ENCODE measurements at places on chromosomes 3 and 15.

- DNase-seq: no peak
Measured at GRCh38 chr3:183267140-183267539, 14.1 kb downstream of the B3GNT5 start.

- DNase-seq: no peak
Measured at GRCh38 chr3:16761571-16761970, 123.2 kb upstream of the PLCL2 start.

- peak; percentile 68 for DNase-seq
Measured at GRCh38 chr3:131082871-131083863, 56.5 kb downstream of the NEK11 start.

GRCh38 chr15:89143503-89144162 is 55.4 kb downstream of the ABHD2 start:
- DNase-seq: peak; percentile 92

- no peak for DNase-seq
Measured at GRCh38 chr3:186165331-186165730, 56.4 kb upstream of the ETV5 start.

- DNase-seq: no peak
Measured at GRCh38 chr3:193396451-193397244, 18.1 kb upstream of the ATP13A5 start.

- peak; percentile 5 for DNase-seq
Measured at GRCh38 chr3:116191409-116191808, 253.9 kb downstream of the LSAMP start.

DNA sequence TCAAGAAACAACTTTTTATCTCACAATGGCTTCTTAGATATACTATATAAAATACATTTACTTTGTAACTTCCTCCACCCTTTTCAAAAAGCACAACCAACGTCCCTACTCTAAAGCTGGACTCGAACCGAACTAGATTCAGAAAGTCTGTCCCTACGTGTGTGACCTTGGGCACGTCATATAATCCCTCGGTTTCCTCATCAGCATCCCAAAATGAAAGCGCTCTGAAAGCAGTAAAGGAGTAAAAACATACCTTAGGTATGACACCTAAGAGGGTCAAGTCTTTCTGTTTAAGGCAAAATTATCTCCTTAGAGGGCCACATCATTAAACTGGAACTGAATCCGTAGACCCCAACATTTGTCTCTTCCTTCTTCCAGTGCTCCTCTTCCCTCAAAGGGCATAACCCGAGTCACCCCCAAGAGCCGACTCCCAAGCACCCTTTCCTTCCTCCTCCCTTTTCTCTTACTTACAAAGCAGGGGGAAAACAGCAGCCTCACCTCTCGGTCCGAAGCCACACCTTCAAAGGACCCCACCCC is 663 bp downstream of the PDCD10 start:
- peak; percentile 15 for DNase-seq

DNA sequence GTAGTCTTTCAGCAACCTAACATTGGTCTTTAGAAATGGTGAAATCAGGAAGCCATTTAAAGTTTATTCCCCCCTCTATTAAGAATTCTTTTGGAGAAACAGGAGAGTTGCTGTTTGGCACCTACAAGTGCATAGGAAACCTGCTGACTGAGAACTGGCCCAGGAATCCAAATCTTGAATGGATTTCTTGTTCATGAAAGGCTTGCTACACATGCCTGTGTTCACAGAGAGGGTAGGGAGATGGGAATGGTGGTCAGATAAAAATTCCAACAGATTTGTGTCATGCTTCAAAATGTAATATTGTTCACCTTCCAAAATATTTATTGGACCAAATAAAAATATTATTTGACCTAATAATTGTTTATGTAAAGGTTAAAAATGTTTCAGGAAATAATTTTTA is 24.2 kb upstream of the ZPLD1 start:
- no peak for DNase-seq

DNA sequence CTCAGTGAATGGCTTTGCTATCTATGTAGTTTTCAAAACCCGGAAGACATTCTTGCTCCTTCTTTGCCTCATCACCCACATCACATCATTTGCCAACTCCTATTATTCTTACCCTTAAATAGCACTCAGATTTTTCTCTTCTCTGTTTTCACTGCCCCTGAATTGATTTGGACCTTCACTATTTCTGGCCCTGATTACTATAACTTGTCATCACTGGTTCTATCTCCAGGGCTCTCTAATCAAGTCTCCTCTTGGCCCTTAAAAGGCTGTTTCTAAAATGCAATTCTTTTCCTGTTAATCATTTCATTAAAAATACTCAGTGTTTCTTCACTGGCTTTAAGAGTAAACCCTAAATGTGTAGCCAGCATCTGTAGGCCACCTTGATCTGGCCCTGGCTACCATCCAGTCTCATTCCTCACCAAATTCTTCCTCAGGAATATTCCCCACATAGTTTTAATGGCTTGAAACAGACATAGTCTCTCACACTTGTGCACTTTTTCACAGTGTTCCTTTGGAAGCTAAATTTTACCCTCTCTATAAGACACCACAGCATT is 437.1 kb upstream of the CBLB start:
- DNase-seq: no peak

GRCh38 chr15:68434021-68434420 is 2.1 kb upstream of the ITGA11 start:
- DNase-seq: no peak

DNA sequence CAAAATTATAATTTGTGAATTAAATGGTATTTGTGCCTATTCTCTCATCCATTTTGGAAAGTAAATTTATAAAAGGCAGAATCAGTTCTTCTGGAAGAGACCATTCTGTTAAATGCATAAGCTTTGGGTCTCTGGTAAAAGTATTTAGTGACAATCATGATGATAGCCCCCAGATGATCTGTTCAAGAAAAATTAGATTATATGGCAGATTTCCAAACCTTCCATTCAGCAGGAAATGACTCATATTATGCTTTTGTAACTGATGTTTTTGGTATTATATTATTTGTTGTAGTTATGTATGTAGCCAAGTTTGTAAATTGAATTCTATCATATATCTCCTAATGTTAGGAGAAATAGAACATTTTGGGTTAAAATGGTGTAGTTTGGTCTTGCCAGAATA is 340.8 kb upstream of the DPH6 start:
- DNase-seq: peak; percentile 69
